ENCODE measurements at places on chromosomes 13 and 19.

- DNase-seq, result no peak
Measured at GRCh38 chr19:31613683-31614219, 264.5 kb upstream of the TSHZ3 start.

GRCh38 chr13:40116008-40116407 lies 460.5 kb downstream of the COG6 start:
- peak; percentile 39 for DNase-seq

- DNase-seq, result no peak
Measured at GRCh38 chr13:50425772-50426171, 410.5 kb downstream of the KCNRG start.

GRCh38 chr13:79427883-79428282 lies 21.8 kb upstream of the RBM26 start:
- no peak for DNase-seq

GRCh38 chr13:48094404-48094780 lies 512 bp downstream of the MED4 start:
- peak; percentile 34 for DNase-seq

DNA sequence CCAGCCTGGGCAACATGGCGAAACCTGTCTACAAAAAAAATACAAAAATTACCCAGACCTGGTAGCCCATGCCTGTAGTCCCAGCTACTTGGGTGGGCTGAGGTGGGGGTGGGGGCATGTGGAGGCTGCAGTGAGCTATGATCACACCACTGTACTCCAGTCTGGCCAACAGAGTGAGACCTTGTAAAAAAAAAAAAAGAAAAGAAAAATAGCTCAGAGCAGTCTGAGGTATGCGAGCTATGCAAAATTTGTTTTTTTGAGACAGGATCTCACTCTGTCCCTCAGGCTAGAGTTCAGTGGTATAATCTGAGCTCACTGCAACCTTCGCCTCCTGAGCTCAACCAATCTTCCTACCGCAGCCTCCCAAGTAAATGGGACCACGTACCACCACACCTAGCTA lies 7.1 kb upstream of the TOMM40 start:
- no peak for DNase-seq

DNA sequence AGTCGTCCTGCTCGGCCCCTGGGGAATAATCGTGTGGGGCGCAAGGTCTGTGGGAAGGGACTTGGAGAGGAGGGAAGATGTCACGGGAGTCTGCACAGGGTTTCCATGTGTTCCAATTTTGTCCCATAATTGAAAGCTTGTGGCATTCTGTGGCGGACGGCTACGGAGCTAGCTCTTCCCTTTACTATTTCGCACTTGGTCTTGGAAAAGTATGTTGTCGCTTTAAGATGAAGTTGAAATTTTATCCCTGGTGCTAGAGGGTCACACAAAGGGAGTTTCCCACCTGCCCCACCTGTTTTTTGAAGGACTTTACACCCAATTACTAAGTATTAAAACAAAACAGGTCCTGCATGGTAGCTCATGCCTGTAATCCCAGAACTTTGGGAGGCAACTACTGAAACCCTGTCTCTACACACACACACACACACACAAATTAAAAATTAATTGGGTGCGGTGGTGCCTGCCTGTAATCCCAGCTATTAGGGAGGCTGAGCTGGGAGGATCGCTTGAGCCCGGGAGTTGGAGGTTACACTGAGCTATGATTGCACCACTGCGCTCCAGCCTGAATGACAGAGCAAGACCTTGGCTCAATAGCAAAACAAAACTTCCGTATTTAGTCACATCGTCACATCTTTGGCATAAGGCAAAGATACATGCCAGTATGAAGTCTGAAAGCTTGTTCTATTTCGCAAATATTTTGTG lies 967 bp upstream of the TPT1 start:
- no peak for DNase-seq

DNA sequence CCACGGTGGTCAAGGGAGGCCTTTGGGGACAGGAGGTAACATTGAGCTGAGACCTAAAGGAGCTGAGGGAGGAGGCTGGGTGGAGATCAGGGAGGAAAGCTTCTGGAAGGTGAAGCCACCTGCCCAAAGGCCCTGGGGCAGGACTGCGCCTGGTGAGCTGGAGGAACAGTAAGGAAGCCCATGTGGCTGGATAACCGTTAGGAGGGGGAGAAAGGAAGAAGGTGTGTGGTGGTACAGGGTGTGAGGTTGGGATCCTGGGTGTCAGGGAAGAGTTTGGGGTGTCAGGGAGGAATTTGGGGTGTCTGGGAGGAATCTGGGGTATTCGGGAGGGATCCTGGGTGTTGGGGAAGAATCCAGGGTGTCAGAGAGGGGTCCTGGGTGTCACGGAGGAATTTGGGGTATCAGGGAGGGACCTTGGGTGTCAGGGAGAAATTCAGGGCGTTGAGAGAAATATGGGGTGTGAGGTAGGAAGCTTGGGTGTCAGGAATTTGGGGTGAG lies 695 bp downstream of the TICAM1 start:
- DNase-seq, result no peak

- DNase-seq, result no peak
Measured at GRCh38 chr13:51823359-51823758, 19.4 kb upstream of the DHRS12 start.

GRCh38 chr19:29117926-29118325 lies 95.0 kb downstream of the UQCRFS1 start:
- DNase-seq, result no peak

DNA sequence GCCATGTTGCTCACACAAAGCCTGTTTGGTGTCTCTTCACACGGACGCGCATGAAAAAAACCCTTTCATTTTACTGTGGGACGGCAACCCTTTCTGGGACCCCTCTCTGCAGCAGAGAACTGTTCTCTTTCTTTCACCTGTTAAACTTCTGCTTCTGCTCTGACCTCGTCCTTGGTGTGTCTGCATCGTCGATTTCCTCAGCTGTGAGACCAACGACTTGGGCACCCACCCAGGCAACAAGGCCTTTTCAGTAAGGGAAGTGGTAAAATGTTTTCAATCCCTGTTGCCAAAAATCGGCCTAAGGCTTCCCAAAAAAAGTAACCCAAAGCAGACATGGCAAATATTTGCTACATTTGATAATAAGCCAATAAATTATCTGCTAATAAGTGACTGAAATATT lies 515.3 kb downstream of the IRS2 start:
- DNase-seq, result peak; percentile 43

DNA sequence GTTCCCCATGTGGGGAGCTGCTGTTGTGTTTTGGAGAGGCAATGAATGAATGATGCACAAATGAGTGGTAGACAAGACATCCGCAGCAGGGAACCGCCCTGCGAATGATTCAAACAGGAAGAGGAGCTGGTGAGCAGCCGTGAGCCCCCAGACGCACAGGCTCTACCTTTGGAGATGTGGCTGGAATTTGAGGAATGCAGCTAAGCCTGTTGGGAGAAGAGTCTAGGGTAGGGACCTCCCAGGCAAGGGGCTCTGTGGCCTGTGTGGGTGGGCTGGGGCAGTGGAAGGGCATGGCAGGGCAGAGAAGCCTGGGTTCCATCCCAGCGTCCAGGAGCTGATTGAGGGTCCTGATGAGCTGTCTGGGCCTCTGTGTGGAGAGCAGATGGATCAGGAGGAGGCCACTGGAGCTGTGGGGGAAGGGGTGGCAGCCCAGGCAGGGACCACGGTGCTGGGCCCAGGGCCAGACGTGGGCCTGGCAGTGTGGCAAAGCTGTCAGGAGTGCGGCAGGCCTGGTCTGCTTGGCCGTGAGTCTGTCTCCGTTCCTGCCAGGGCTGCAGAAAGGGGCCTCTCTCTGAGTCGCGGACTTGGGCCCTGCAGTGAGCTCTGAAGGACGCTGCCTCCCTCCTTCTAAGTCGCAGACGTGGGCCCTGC lies 41.8 kb upstream of the DCUN1D2 start:
- DNase-seq, result peak; percentile 94

- no peak for DNase-seq
Measured at GRCh38 chr19:4115818-4116385, 8.0 kb downstream of the MAP2K2 start.

DNA sequence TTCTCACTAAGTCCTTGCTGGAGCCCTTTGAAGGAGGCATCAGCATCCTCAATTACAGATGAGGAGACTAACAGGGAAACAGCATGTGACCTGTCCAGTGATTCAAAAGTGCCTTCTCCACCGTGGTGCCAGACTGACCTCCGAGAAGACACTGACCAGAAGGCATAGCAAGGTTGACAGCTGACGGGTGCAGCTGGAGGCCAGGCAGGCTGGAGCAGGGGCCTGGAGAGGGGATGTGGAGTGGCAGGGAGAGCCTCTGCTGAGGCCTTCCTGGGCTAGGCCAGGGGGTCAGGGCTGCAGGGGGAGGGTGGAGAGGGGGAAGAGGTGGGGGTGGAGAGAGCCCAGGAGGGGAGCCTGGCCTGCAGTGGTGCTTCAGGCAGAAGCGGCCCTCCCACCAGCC lies 66.3 kb downstream of the KCTD15 start:
- peak; percentile 41 for DNase-seq

GRCh38 chr19:18491995-18492953 lies 29.6 kb downstream of the ELL start:
- DNase-seq, result no peak

DNA sequence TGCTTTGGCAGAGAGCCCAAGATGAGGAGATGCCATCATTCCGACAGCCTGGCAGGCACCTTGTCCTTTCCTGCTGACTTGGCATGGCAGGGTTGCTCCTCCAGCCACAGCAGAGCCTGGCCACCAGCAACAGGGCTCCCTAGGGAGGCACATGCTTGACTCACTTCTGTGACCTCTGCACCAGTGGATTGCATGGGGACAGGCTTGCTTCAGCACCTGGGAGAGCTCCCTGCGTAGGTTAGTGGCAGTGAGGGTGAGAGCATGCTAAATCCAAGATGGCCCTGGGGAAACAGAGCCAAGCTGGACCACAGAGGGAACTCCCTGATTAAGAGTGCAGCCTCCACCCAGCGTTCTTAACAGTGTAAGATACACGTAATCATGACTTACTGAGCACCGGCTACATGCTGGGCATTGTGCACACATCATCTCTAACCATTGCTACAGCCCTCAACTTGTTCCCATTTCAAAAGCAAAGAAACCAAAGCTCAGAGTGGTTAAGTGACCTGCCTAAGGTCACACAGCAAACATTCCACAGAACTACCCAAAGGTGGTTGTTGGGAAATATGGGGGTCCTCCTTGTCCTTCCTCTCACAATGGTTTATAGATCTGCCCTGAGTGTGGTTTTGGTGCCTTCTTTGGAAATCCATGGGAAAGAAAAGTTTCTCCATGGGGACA lies 116.6 kb upstream of the UQCRFS1 start:
- DNase-seq, result peak; percentile 74

DNA sequence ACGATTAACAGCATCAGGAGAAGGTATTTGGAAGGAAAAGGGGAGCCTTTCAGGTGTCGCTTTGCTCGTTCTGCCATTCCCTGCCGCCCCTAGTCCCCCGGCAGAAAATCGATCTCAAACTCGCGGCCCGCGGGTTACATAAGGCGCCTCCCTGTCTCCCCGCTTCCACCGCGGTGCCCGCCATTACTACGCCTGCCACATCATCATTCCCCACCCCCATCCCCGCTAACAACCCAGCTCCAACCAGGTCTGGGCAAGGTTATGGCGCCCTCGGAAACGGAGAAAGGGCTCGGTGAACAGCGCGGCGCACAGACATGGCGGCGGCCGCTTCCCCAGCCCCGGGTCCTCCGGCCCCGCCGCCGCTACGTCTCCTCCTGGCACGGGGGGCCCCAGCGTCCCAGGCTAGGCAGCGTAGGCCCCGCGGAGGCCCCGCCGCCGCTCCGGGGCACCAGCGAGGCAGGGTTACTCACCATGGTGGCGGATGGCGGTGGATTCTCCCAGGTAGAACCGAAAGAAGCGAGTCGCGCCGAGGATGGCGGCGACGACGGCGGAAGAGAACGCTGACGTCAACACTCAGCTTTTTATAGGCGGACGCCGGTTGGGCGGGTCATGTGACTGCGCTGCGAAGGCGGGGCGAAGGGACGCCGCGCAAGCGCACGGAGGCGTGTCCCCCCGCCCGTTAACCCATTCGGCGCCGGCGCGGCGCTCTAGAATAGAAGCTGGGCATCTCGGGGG lies at the start of gene EEF2:
TSS of gene EEF2 (minus strand) at position 556 of the 735 bp plus-strand sequence. CDS start at position 473, 83 bp downstream.
- DNase-seq, result peak; percentile 92

DNA sequence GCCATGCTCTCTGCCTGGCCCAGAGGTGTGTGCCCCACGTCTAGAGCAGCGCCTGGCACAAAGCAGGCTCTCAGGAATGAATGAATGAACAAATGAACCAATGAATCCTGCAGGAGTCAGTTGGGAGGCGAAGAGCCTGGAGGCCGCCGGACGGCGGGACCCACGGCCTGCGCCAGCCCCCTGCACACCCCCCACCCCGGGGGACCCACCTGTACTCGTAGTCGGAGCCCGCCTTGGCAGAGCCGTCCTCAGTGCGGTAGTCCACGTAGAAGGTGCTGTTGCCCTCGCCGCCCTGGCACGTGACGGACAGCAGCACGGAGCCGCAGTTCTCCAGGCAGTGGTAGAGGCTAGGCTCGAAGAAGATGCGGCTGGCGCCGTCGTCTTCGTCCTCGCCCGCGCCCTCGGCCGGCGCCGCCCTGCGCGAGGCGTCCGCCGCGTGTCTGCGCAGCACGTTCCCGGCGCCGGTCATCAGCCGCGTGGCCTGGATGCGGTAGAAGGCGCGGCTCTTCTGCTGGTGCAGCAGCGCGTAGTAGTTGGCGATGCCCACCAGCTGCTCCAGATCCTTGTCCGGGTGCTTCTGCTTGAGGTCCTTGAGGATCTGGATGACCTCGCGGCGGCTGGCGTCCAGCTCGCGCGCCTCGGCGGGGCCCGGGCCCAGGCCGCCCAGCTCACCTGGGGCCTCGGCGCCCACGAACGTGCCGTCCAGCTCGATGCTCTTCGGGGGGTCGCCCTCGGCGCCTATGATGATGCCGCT lies 14.8 kb downstream of the SLC8A2 start:
- no peak for DNase-seq

DNA sequence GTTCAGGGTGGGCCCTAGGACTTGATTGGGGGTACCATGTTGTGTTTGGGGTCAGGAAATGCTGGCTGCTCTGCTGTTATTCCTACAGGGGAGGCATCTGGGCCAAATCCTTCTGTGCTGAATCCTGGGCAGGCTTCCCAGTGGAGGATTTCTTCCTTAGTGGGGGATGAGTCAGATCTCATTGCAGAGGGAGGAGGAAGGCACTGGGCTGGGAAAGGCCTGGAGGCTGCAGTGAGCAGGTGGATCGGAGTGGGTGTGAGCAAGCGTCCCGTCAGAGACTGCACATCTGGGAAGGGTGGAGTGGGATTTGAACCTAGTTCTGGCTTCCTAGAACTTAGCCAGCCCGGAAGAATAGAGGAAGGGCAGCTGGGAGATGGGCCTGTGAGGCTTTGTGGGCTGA lies 11.5 kb downstream of the CCDC124 start:
- no peak for DNase-seq

GRCh38 chr19:18993115-18993514 lies 40.2 kb downstream of the SUGP2 start:
- no peak for DNase-seq

DNA sequence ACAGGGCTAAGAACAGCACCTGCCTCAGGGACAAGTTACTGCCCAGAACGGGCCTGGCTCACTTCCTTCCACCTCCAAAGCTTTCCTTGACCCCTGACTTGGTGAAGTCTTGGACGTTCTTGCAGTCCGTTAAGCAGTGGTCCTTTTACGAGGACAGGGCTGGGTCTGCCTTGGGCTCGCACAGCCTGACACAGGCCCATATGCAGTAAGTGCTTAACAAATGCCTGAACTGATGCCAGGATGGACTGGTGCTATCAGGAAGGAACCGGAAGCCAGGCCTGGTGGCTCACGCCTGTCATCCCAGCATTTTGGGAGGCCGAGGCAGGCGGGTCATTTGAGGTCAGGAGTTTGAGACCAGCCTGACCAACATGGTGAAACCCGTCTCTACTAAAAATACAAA lies 1.8 kb upstream of the PLK5 start:
- no peak for DNase-seq

GRCh38 chr13:33466262-33466661 lies 180.7 kb upstream of the STARD13 start:
- no peak for DNase-seq
